Stimulated activated CD4-positive, alpha-beta T cell treated with anti-CD3 and anti-CD28 coated beads, TNF-alpha, amount 100 ng/mL, for 1 hour (primary cell): ENCODE measurements at places on chromosomes 11 and 22.
A peak's percentile ranks its signal among the peaks of the same experiment; 100 is the strongest.

DNA sequence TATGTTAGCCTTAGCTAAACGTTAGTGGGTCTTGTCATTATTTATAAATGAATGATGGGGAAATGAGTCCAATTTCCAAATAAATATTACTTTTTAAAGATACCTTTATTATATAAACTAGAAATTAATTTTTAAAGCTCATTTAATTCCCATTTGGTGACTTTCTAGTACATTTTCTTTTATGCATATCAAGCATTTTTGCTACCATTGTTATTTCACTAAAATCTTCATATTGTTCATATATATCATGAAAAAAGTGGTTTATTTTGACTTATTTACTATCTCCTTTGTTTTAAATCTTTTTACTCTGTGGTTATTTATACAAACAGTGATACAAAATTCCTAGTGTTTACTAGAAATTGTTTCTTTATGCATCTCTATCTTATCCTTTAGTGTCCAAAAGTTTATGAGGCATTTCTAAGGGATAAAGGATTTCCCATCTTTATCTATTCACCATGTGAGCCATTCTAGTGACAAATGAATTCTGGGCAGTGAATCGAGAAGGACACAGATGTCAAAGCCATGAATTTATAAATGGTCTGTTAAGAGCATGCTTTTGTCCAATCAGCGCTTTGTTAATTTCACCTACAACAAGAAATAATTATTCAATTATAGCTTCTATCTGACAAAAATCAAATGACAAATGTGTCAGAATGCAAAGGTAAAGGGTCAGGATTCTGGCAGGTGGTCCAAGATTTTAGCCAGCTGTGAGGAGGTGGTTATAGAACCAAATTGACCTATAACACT is 70.6 kb downstream of the PRMT3 start:
- no peak for DNase-seq

- DNase-seq: no peak
Observed at GRCh38 chr11:67022341-67022933, 497 bp upstream of the SYT12 start.

- DNase-seq: no peak
Observed at GRCh38 chr11:64838600-64839334, 5.7 kb downstream of the CDC42BPG start.

DNA sequence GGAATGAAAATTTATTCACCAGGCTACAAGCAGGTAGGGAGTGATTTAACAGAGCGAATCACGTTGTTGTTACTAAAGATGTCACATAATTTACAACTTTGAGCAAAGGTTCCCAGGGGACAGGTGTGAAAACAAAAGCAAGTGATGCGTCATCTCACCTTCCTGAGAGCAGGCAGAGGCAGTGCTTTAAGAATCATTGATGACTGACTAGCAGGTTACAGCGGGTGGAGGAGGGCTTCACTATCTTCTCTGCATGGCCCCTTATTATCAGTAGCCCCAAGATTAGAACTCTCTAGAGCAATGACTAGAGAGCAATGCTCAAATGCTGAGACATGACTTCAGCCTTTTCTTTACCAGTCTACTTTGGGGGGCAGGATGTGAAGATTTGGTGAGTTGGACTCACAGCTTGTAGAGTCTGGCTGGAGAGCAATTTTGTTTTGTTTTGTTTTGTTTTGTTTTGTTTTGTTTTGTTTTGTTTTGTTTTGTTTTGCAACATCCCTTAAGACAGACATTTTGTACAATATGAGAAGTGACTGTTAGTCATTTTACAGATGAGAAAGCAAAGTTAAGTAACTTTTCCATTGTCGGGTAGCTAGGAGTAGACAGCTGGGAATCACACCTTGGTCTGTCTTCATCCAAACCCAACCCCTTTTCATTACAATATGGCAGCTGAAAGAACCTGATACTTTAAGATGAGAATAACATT is 84.8 kb downstream of the SLC1A2 start:
- no peak for DNase-seq

- DNase-seq: no peak
Observed at GRCh38 chr11:12112750-12113149, 2.4 kb downstream of the MICAL2 start.

- DNase-seq: no peak
Observed at GRCh38 chr11:12876340-12876739, 132.8 kb upstream of the RASSF10 start.

- DNase-seq: no peak
Observed at GRCh38 chr11:124896071-124896750, 1.5 kb downstream of the ROBO4 start.

- no peak for DNase-seq
Observed at GRCh38 chr11:120102050-120102863, 35.7 kb downstream of the TRIM29 start.

DNA sequence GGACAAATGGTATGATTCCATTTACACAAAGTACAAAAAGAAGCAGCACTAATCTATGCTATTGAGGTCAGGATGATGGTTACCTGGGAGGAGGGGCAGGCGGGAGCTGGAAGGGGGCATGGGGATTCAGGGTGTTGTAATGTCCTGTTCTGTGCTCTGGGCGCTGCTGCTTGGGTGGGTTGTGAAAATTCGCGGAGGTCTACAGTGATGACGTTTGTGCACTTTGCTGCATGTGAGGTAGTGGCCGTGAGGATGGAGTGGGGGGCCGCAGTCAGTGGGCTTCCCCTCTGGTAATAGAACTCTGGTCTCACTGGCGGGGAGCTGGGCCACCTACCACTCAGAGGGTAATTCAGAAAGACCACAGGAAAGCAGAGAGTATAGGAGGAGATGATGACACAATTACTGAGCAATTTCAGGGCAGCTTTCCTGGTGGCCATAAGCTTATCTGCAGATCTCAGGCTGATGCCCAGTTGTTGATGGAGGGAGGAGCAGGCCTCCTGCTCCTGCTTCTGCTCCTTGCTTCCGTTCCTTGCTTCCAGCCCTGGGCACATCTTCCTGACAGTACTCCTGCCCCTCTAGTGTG is 121.5 kb downstream of the CEP164 start:
- DNase-seq: no peak

GRCh38 chr11:133038850-133039249 is 493.5 kb downstream of the OPCML start:
- DNase-seq: no peak

GRCh38 chr11:19173004-19173689 is 28.6 kb downstream of the CSRP3 start:
- no peak for DNase-seq

- no peak for DNase-seq
Observed at GRCh38 chr22:17968126-17968525, 56.2 kb downstream of the MICAL3 start.

DNA sequence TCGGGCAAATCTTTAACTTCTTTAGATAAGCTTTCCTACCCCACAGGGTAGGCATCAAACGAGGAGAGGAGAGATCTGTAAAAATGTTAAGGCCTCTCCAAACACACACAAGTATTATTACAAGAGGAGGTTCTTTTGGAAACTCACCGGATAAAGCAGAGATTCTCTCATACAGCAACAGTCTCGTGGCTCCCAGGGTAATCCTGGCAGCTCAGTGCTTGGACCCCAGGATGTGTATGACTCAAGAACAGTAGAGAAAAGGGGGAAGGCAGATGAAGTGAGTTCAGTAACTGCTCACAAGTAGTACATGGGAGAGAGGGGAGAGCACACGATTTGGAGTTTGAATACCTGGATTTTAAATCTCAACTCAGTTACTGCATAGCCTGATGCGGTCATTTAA is 120.9 kb downstream of the FEZ1 start:
- DNase-seq: no peak

GRCh38 chr11:46361283-46362155 is 14.3 kb downstream of the DGKZ start:
- no peak for DNase-seq

GRCh38 chr22:25139062-25139461 is 60.6 kb upstream of the CRYBB3 start:
- no peak for DNase-seq

- no peak for DNase-seq
Observed at GRCh38 chr11:49424136-49424535, 215.7 kb upstream of the FOLH1 start.

DNA sequence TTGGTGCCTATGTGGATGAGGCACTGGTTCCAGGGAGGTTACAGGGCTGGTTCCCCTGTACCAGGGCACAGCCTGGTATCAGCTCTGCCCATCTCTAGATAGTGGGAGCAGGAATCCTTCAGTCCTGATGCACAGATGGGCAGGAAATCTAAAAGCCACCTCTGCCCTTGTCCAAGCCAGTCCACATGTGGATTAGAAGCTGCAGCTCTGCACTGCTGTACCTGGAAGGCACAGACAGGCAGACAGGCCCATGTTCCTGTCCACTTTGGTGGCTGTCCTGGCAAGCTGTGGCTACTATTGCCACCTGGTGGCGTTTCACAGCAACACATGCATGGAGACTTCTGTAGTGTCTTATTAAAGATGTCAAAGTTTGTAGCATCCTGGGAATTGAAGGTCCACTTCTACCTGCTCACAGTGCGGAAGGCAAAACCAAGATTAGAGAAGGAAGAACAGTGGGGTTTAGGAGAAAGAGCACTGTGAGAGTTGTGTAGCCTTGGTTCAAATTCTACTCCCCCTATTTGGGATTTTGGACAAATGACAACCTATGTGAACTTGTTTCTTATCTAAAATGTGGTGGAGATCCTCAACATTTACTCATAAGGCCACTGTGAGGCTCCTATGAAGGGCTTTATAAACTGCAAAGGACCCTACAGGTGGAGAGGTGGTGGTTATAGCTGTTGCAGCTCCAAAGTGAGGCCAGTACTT is 30.1 kb downstream of the NAV2 start:
- DNase-seq: peak; percentile 30
